ENCODE measurements at places on chromosomes 16 and 17.

- no peak for DNase-seq
Observed at GRCh38 chr17:50035945-50036344, 20.0 kb upstream of the ITGA3 start.

DNA sequence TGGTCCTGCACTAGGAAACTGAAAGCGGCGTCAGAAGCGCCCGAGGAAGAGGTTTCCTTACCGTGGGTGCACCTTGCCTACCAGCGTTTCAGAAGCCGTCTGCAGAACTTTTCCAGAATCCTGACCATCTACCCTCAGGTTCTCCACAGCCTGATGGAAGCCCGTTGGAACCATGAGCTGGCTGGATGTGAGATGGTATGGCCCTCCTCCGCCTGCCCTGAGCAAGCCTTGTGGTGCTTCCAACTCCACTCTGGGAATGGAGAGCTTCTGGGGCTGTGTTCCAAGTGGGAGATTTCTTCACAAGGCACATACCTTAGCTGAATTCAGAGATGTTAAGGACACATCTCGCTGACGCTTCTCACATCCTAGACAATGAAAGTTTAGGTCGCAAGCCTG, 51.8 kb upstream of the ENDOV start:
- DNase-seq, result no peak

GRCh38 chr16:78706637-78707036, 607.2 kb downstream of the WWOX start:
- no peak for DNase-seq

- no peak for DNase-seq
Observed at GRCh38 chr17:21573961-21574610, 118.2 kb upstream of the KCNJ18 start.

GRCh38 chr17:65013613-65014391, 42.7 kb downstream of the GNA13 start:
- no peak for DNase-seq

DNA sequence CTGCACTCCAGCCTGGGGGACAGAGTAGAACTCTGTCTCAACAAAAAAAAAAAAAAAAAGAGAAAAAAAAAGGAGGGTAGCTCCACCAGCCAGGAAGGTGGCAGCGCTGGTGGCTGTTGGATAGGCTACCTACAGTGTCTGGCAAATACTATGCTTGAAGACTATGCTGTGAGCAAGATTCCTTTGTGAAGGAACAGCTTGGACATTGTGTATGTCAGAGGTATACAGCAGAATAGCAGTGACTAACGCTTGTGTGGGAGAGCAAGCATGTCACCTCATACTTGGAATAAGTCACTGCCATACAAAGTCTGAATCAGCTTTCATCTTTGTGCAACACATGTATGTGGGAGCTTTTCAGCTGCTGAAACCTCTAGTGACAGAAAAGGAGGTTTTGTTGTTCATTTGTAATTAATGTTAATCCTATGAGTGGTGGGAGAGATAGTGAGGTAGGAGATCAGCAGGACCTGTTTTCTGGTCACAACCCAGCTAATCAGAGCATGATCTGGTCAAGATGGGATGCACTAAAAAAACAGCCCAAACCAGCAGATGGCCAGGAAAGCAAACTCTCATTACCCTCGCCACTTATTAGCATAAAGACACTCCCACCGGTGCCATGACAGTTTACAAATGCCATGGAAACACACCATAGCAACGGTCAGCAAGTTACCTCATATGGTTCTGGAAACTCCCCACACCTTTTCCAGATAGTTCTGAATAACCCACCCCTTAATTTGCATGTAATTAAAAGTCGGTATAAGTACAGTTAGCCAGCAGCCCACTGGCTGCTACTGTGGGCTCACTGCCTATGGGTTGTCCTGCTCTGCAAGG, 6.8 kb upstream of the ITGAD start:
- DNase-seq, result no peak

- no peak for DNase-seq
Observed at GRCh38 chr16:57837305-57838125, 35.2 kb upstream of the KIFC3 start.

DNA sequence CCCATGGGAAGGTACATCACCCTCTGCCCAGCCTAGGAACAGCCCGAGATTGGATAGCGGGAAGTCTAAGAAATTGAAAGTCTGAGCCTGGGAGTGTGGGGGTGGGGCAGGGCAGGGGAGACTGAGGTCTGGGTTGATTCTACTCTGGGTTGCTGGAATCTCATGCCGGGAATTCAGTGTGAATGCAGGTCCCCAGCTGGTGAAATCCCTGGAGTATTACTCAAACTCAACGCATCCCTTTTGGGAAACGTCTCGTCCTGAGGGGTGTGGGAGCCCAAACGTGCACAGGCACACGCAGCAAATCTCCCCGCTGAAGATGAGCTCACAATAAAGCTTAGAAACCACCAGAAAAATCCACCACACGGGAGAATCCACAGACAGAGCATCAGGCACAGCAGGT, 55.4 kb downstream of the SOCS1 start:
- no peak for DNase-seq

GRCh38 chr17:37833237-37833859, 88.5 kb upstream of the HNF1B start:
- DNase-seq, result no peak

DNA sequence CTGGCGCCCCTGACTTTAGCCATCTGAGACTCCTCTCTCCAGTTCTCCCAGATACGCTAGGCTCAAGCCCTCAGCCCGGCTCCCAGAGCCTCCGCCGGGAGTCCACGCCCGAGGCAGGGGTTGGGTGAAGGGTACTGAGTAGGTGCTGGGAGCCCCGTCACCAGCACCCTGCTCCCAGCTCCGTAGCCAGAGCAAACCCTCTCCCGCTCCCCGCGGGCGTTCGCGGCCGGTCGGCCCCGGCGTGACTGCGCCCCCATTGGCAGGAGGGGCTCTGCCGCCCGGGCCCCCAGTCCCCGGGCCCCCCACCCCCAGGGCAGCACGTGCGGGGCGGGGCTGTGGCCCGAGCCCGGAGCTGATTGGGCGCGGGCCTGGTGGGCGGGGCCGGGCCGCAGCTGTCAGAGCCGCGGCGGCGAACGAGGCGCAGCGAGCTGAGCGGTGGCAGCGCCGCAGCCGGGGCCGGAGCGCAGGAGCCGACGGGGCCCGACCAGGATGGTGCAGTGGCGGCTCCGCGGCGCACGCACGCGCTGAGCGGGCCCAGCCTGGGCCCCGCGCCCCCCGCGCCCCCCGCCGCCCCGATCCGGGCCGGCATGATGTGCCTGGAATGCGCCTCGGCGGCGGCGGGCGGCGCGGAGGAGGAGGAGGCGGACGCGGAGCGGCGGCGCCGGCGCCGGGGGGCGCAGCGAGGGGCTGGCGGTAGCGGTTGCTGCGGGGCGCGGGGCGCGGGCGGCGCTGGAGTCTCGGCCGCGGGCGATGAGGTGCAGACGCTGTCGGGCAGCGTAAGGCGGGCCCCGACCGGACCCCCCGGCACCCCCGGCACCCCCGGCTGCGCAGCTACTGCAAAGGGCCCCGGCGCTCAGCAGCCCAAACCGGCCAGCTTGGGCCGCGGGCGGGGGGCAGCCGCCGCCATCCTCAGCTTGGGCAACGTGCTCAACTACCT, at the start of gene SPNS2:
Gene SPNS2, plus strand, starts transcription at position 421 of the 937 bp plus-strand sequence. Its CDS starts 167 bp downstream, at position 588.
- DNase-seq, result peak; percentile 64

DNA sequence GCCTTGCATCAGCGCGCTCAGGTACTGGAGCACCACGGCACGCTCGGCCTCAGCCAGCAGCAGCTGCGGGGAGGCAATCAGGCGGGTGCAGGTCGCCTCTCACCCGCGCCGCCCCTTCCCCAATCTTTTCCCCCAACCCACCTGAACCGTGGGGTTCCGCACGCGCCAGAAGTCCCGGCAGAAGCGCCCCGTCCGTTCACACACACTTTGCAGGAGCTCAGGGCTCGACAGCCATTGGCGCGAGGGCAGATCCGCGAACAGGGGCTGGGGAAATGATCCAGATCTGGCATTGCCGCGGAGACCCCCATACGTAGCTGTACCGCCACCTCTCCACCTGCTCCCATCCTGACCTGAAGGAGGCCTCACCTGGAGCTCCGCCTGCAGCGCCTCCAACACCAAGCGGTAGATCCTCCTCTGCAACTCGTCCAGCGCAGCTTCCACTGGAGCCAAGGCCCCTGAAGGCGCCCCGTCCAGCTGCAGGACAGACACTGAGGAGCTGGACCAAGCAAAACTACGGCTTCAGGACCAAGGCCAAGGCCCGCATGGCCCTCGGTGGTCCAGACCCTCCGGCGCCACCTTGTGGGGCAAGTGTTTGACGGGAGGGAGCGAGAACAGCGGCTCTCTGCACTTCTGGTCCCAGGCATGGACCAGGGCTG, 1.4 kb upstream of the MATCAP1 start:
- peak; percentile 76 for DNase-seq

GRCh38 chr17:7308625-7309433, 1.4 kb downstream of the EIF5A start:
- DNase-seq, result peak; percentile 75

DNA sequence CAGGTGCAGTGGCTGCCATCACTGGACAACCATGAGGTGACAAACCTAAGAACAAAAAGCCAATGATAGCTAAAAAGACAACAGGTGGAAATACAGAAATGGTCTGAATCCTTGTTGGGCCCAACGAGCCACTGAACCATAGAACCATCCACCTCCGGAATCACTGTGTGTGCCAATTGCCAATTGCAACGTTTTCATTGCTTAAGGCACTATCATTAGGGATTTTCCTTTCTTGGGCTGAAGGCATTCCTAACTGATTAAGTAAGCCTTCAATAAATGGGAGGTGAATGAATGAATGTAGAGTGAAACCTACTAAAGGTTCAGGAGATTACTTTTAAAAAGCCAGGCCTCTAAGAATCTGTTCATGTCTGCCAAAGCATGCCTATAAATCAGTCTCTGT, 3.6 kb downstream of the USP31 start:
- no peak for DNase-seq

- DNase-seq, result peak; percentile 73
Observed at GRCh38 chr17:30323895-30324319, 9.9 kb downstream of the TMIGD1 start.

Data from NCI-H146 (cell line).